ENCODE measurements at places on chromosomes 6 and 20. TPM values are rescaled to one million over a fixed set of nuclear protein-coding genes. Genes with fewer than 3 reads are reported as not detected.
A peak's percentile ranks its signal among the peaks of the same experiment; 100 is the strongest.

DNA sequence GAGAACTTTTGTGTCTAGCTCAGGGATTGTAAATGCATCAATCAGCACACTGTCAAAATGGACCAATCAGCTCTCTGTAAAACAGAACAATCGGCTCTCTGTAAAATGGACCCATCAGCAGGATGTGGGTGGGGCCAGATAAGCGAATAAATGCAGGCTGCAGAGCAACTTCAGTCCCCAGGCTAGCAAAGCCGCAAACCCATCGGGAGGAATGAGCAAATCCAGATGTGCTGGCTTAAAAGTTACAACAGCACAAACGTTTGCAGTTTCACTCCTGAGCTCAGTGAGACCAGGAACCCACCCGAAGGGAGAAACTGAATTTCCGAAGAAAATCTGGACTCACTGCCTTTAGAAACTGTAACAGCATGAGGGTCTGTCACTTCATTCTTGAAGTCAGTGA lies 21.9 kb upstream of the MBOAT1 start:
- no peak for DNase-seq

DNA sequence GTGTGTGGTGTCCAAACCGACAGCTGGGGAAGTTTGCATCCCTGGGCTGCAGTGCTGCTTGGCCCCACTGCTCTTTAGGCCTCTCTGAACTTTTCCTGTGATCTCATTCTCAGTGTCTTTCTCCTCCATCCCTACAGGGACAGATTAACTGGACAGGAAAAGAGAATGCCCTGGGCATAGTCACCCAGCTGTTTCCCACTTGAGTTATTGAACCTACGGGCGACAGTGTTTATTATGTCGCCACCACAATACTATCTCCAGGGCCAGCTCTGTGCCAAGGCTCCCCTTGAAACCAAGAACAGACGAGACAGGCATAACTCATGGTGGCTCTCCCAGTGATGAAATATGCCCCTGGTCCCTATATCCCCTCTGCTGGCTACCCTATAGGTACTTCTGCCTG lies 147.8 kb upstream of the EPHA7 start:
- no peak for DNase-seq

DNA sequence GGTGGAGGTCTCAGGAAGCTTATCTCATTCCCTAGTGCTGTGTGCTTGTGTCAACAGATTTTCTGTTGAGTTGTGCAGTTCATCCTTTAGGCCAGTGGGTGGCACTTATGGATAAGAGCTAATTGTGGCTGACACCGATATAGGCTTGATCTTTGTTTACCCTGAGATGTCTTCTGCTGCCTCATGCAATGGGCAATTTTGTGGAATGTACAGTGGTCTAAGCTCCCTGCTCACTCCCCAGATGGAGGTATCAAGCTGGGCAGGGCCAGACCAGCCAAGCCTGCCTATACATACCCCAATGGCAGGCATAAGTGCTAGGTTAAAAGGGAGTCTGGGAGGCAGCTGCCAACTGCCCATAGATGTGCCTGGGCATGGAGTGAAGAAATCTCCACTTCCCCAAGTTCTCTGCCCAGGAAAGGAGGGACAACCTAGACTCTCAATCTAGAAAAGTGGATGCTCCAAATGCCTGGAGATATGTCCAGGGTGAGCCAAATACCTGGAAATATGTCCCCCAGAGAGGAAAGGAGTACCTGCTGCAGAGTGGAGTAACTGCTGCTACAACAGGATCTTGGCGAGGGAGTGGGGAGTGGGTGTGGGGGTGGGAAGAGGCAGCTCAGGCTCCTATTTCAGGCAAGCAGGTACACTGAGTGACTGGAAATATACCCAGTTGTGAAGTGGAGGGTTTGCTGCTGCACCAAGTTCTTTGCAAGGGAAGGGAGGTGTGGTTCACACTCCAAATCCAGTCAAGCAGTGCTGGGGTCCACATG lies 53.2 kb upstream of the ARG1 start:
- DNase-seq, result peak; percentile 51

DNA sequence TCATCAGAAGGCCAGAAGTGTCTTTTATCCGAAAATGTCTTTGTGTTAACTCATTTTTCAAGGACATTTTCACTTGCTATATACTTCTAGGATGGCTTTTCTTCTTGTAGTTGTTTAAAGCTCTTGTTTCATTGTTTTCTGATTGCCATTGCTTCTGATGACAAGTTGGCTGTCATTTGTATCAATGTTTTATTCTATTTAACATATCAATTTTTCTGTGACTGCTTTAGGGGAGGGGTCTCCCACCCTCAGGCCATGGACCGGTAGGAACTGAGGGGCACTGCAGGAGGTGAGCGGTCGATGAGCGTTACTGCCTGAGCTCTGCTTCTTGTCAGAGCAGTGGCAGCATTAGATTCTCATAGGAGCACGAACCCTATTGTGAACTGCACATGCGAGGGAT lies 65.8 kb downstream of the AK9 start:
- DNase-seq, result no peak

GRCh38 chr6:16635291-16635809 lies 125.9 kb downstream of the ATXN1 start:
- no peak for DNase-seq

The ZC3H12D gene
- under 0.01 TPM for total RNA-seq

Data from fibroblast of lung (primary cell).